Activated CD8-positive, alpha-beta T cell treated with anti-CD3 and anti-CD28 coated beads for 36 hours (primary cell): ENCODE measurements at places on chromosomes 11 and 22. TPM values are rescaled to one million over a fixed set of nuclear protein-coding genes. Genes with fewer than 3 reads are reported as not detected.

MAPK8IP1 gene
- total RNA-seq: 1.8 TPM

FOLR1 gene
- not detected for total RNA-seq

OR51S1 gene
- total RNA-seq: not detected

MRGPRF gene
- total RNA-seq: not detected

TBX10 gene
- not detected for total RNA-seq

PDE3B gene
- 43.1 TPM for total RNA-seq

ARL14EP gene
- total RNA-seq: 23.3 TPM

CLMP gene
- total RNA-seq: not detected

CD3G gene
- total RNA-seq: 118 TPM

KDM4D gene
- total RNA-seq: 1.1 TPM

ASPHD2 gene
- 12.0 TPM for total RNA-seq

GRCh38 chr22:26610072-26610958 is 7.5 kb downstream of the CRYBB1 start:
- H3K4me1 ChIP-seq: peaks cover 24% of the 10 kb centered on the region
- H3K36me3 ChIP-seq: no peaks in the 10 kb centered on the region
- peak overlapping the region; percentile 76 for H3K27ac ChIP-seq
- no peak overlapping the region for H3K4me3 ChIP-seq
- no peaks in the 10 kb centered on the region for H3K27me3 ChIP-seq

GRCh38 chr11:33197915-33198727 is 36.8 kb upstream of the CSTF3 start:
- H3K36me3 ChIP-seq: no peaks in the 10 kb centered on the region
- H3K27me3 ChIP-seq: no peaks in the 10 kb centered on the region
- H3K27ac ChIP-seq: no peak overlapping the region
- no peak overlapping the region for H3K4me3 ChIP-seq

DNA sequence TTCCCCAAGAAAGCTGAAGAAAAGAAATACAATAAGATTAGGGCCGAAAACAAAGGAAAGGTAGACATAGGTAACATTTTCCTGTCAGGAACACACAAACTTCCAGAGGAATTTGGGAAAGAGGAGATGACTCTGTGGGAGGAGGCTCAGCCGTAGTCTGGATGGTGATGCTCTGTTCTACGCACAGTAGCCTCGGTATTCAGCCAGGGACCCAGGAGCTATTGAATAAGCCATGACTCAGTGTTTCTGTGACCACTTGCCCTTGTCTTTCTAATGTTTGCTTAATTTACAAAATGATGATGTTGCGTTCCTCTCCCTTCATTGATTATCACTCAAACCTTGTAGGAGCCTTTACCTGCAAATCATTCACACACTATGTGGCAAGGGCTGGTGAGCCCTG is 745.0 kb downstream of the NTM start:
- H3K4me3 ChIP-seq: no peak overlapping the region
- H3K27me3 ChIP-seq: no peaks in the 10 kb centered on the region
- DNase-seq: no peak
- H3K4me1 ChIP-seq: no peaks in the 10 kb centered on the region
- no peaks in the 10 kb centered on the region for H3K36me3 ChIP-seq
- no peak overlapping the region for H3K27ac ChIP-seq

DNA sequence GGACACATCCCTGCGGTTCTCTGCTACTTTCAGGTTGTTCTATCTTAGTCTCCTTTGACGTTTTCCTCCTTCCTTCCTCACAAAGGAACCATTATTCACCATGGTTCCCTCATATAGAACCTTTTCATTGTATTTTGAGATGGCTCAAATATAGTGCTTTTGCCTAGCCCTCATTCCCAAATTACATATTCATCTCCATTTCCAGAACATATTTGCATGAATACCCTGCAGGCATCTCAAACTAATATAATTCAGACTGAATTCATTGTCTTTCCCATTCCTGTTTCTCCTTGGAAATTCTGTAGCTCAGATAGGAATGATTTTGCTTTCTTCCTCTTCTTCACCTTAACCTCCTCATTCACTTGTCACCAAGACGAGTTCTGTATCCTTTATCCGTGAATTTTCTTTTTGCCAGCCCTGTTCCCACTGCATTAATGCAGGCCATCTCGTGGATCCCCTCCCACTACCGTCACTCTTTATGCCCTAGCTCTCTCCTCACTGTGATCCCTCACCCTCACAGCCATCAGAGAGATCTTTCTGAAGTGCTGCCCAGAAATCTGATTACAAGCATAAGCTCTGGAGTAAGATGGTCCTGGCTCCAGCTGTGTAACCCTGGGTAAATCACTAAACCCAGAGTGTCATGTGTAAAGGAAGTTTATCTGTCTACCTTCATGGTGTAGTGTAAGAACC is 23.3 kb downstream of the PIWIL4 start:
- no peak overlapping the region for H3K4me3 ChIP-seq
- H3K4me1 ChIP-seq: no peaks in the 10 kb centered on the region
- no peaks in the 10 kb centered on the region for H3K27me3 ChIP-seq
- H3K27ac ChIP-seq: no peak overlapping the region
- no peak for DNase-seq
- H3K36me3 ChIP-seq: no peaks in the 10 kb centered on the region

GRCh38 chr11:116412118-116412889 is 360.5 kb downstream of the BUD13 start:
- no peak overlapping the region for H3K4me3 ChIP-seq
- DNase-seq: no peak
- peaks cover 5% of the 10 kb centered on the region for H3K27me3 ChIP-seq
- no peaks in the 10 kb centered on the region for H3K36me3 ChIP-seq
- H3K27ac ChIP-seq: no peak overlapping the region

- no peak for DNase-seq
- peaks cover 13% of the 10 kb centered on the region for H3K27me3 ChIP-seq
- no peaks in the 10 kb centered on the region for H3K36me3 ChIP-seq
- H3K27ac ChIP-seq: no peak overlapping the region
- no peaks in the 10 kb centered on the region for H3K4me1 ChIP-seq
These were observed 463.3 kb downstream of the BUD13 start for GRCh38 chr11:116309446-116309845.

- no peak overlapping the region for H3K27ac ChIP-seq
- peaks cover 10% of the 10 kb centered on the region for H3K27me3 ChIP-seq
- no peaks in the 10 kb centered on the region for H3K4me1 ChIP-seq
- H3K4me3 ChIP-seq: no peak overlapping the region
- H3K36me3 ChIP-seq: no peaks in the 10 kb centered on the region
- no peak for DNase-seq
These were observed 63.4 kb downstream of the CSNK2A3 start for GRCh38 chr11:11289669-11290068.

GRCh38 chr11:73236205-73236765 is 18.2 kb downstream of the P2RY2 start:
- peaks cover 2% of the 10 kb centered on the region for H3K27me3 ChIP-seq
- H3K4me1 ChIP-seq: no peaks in the 10 kb centered on the region
- DNase-seq: no peak

DNA sequence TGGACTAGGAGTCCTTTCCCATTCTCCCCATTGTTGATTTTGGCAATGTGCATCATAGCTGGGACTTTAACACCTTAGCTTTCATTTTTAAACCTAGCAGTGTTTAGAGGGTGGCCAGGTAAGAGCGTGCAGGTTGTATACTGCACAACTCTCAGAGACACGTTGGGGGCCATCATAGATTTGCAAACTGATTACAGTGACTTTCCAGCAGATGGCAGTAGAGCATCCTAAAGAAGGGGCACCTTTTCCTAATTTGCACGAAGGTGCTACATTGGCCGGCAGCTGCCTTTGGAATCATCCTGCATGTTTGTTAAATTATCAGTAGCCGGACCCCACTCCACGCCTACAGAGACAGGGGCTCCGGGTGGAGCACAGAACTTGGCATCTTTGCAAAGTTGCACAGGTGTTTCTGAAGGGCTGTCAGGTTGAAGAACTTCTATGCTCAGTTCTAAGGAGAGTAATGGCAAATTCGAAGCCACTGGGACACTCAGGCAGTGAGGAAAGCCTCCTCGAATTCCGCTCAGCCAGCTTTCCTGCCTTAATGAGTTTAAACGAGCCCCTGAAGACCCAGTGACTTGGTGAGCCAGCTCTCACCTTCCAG is 7.7 kb downstream of the LHFPL7 start:
- H3K27ac ChIP-seq: no peak overlapping the region
- H3K36me3 ChIP-seq: no peaks in the 10 kb centered on the region
- H3K27me3 ChIP-seq: peaks cover 3% of the 10 kb centered on the region
- DNase-seq: peak; percentile 26
- H3K4me1 ChIP-seq: no peaks in the 10 kb centered on the region
- H3K4me3 ChIP-seq: no peak overlapping the region

DNA sequence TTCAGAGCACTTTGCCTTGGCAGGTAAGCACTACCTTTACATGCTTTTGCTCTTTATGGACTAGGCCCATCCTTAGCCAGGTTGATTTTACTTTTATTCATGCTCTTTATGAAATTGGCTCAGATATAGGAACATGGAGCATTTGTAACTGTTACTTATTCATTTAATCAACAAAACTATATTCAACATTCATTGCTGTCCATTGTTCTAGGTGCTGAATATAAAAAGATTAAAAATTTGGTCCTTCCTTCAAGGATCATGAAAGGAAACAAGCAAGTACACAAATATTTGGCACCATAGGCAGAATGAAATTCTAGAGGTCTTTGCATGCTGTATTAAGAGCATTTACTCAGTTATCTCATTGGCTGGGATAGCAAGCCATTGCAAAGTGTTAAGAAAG is 161.9 kb upstream of the TTC12 start:
- H3K4me1 ChIP-seq: no peaks in the 10 kb centered on the region
- no peak overlapping the region for H3K27ac ChIP-seq
- H3K4me3 ChIP-seq: no peak overlapping the region
- DNase-seq: no peak
- H3K27me3 ChIP-seq: no peaks in the 10 kb centered on the region

DNA sequence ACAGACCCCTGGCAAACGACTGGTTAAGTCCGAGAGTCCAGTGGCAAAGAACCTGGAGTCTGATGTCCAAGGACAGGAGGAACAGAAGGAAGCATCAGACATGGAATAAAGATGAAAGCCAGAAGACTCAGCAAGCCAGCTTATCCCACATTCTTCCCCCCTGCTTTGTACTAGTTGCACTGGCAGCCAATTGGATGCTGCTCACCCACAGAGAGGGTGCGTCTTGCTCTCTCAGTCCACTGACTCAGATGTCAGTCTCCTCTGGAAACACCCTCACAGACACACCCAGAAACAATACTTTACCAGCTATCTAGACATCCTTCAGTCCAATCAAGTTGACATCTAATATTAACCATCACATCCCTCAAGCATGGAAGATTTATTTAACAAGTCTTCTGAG is 1265.8 kb upstream of the CNTN5 start:
- no peak for DNase-seq
- H3K27me3 ChIP-seq: no peaks in the 10 kb centered on the region
- H3K36me3 ChIP-seq: no peaks in the 10 kb centered on the region
- no peak overlapping the region for H3K27ac ChIP-seq
- H3K4me3 ChIP-seq: no peak overlapping the region
